ENCODE measurements at places on chromosomes 1 and 21. TPM values are rescaled to one million over a fixed set of nuclear protein-coding genes. Genes with fewer than 3 reads are reported as not detected.

The DCST1 gene
- total RNA-seq, result not detected

The COA7 gene
- total RNA-seq, result 17.2 TPM

The HENMT1 gene
- total RNA-seq, result 17.8 TPM

The KRTAP12-2 gene
- total RNA-seq, result not detected

The KRTAP21-2 gene
- not detected for total RNA-seq

The S100A1 gene
- not detected for total RNA-seq

The SLC45A1 gene
- total RNA-seq, result 0.20 TPM

The AADACL4 gene
- total RNA-seq, result not detected

The AMY1A gene
- not detected for total RNA-seq

The LRRC3 gene
- total RNA-seq, result 2.9 TPM

The FCRL1 gene
- total RNA-seq, result not detected

The KIF17 gene
- not detected for total RNA-seq

The DNASE2B gene
- total RNA-seq, result not detected

The CCDC27 gene
- total RNA-seq, result not detected

The DCDC2B gene
- not detected for total RNA-seq

The S1PR1 gene
- 132 TPM for total RNA-seq
